ENCODE measurements at places on chromosomes 1 and 21.

GRCh38 chr1:113860891-113861290, 10.6 kb downstream of the PTPN22 start:
- no peak for DNase-seq

GRCh38 chr1:223289621-223290020, 74.4 kb downstream of the SUSD4 start:
- DNase-seq, result no peak

- peak; percentile 95 for DNase-seq
Measured at GRCh38 chr1:53319296-53320101, 8.4 kb downstream of the LRP8 start.

- DNase-seq, result peak; percentile 27
Measured at GRCh38 chr1:44677201-44677766, 2.8 kb downstream of the ARMH1 start.

- DNase-seq, result no peak
Measured at GRCh38 chr1:27220096-27220495, 14.3 kb upstream of the WDTC1 start.

DNA sequence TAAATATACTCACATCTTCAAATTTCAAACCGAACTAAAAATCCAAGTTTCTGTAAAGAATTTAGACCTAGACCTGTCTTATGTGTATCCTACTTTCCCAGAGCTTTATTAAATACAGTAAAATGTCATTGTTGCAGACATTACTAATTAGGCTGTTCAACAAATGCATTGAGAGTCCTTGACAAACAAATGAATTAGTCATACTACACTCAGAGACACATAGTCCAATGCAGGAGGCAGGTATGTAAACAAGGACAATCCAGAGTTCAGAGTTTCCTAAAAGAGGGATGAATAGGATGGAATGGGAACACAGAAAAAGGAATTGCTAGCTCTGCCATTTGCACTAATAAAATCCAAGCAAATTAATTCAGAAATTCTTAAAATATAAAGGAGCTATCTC, 1.6 kb upstream of the EGLN1 start:
- no peak for DNase-seq

DNA sequence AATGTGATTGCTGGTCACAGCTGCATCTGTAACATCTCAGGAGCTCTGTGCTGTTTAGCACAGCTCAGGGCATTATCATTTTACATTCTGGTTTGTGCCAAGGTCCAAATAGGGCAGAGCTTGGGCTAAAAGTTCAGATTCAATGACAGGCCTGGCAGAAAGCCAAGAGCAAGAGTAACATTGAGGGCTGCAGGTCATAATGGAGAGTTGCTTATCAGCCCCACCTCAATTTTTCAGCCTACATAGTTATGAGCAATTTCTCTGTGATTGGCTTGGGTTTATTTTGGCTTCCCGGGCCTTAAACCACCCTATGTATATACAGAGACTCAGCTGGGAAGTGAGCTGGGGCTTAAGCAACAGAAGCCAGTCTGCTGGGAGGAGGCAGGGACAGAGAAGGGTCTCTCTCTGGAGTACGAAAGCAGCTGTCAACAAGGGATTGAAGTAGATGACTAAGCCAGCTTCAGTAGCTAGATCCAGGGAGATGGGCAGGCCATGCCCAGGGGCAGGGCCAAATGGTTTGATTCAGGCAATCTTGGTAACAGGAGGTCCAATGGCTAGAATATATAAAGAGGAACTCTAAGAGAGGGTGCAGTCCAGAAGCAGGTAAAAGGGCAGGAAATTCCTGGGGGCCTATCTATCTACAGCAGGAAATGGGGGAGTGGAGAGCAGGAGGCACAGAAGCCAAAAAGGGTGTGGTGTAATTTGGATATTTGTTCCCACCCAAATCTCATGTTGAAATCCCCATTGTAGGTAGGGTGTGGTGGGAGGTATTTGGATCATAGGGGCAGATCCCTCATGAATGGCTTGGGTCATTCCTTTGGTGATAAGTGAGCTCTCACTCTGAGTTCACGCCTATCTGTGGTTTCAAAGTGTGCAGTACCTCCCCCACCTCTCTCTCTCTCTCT, 49.0 kb downstream of the BRINP2 start:
- no peak for DNase-seq

DNA sequence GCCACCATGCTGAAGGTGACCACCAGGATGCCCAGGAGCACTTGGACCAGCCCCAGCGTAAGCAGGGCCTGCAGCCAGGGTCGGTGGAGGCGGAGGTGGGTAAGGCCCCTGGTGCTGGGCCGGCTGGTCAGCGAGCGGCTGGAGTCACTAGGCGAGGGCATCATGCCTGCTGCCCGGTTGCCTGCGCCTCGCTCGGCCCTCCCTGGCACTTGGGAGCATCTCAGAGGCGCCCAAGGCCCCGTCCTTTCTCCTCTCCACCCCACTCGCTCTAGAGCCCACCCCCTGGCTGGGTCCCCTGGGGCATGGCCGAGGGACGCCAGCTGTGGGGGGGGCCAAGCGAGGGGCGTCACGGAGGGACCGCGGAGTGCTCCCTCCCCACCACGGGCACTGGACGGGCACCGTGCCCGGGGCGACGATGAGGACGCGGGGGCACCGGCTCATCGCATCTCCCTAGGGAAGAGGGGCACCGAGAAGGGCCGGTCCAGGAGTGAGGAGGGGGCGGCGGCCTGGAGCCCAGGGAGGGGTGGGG, 505 bp downstream of the ENTREP3 start:
- no peak for DNase-seq

DNA sequence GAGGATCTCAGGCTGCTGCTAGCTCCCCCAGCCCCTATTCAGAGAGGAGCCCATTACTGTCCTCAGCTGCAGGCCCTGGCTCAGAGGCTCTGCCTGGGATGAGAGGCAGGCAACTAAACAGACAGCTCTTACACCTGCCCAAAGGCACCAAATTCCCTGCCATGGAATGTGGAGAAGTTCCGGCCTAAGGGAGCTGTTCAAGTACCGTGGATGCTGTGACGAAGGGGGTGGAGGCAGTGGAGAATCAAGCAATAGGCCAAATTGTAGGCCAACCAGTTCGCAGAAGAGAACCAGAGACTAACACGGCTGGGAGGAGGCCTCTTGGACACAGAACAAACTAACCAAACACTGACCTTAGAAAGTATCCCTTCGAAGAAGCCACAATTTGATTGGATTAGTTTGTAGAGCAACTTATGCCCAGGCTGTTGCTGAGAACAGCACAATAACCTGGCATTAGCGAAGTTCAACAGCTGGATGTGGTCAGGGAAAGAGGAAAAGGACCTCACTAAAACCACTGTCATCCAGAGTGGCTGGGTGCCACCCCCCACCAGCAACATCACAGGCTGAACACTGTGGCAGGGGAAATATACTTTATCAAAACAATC, 3.6 kb downstream of the C1orf174 start:
- DNase-seq, result no peak

DNA sequence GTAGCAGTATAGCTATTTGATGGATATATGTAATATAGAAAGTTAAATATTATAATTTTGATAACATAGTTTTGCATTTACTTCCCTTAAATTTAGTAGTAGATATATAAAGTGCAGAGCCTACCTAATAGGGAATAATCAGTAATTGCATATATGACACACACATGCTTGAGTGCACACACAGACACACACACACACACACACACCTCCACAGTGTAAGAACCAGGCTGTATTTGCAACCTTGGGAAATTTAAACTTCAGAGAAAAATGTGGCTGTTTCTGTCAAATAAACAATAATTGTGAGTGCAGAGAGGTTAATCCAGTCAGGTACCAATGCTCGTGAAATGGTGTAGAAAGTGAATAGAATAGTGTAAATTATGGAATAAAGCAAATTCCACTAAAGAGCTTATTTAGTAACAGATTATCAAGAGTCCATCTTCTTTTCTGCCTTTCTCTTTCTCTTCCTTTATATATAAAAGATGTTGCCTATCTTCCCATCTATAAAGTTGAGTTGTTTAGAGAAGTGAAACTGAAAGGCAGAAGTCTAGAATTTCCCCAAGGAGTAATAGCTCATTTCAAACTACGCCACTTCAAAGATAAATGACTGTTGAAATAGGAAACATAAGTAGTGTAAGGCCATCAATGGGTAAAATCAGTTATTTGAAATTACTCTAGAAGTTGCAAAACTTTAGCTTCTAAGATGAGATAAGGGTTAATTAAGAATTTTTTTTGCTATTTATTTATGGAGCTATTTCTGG, 273.7 kb downstream of the SRGAP2C start:
- no peak for DNase-seq

GRCh38 chr1:48670234-48671020, 106.3 kb downstream of the BEND5 start:
- no peak for DNase-seq

- peak; percentile 98 for DNase-seq
Measured at GRCh38 chr1:46041974-46042373, 90.5 kb downstream of the PIK3R3 start.

GRCh38 chr1:205477759-205478247, 22.0 kb upstream of the BLACAT1 start:
- DNase-seq, result no peak

GRCh38 chr21:41066086-41066938, 101.6 kb upstream of the BACE2 start:
- no peak for DNase-seq

- no peak for DNase-seq
Measured at GRCh38 chr1:214154596-214155292, 126.2 kb upstream of the SMYD2 start.

- DNase-seq, result no peak
Measured at GRCh38 chr21:14543983-14544382, 2.1 kb downstream of the SAMSN1 start.

- DNase-seq, result no peak
Measured at GRCh38 chr1:29565490-29565889, 329.2 kb downstream of the PTPRU start.

GRCh38 chr1:22611530-22611947, 24.9 kb upstream of the C1QA start:
- DNase-seq, result no peak

DNA sequence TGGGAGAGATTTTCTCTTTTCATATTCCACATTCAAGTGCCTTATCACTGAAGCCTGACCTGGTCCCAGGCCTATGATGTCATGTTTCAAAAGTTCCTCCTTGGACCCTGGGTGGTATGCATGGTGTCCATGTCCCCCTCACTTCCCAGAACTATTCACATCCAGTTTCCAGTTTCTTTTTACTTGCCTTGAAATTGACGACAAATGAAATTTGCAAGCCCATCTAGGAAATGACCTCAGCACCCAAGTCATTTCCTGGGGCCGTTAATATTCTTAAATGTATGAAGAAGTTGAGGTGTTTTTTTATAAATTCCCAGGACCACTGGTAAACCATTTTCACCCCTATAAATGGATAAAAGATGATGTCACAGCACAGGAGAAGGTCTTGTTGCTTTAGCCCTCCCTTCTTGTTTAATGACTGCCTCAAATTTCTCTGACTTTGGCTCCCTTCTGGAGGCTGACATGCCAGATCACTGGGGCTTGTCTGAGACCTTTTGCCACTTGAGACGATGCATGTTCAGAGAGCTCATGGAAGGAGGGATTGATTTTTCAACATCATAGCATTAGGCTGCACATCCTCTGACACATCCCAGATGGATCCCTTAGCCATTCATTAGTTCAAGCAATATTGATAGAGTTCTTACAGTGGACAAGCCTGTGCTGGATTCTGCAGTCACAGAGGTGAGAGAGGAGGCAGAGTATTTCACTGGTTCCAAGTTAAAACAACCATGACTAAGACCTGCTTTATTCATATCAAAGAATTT, 221.3 kb downstream of the PLPP3 start:
- DNase-seq, result no peak

DNA sequence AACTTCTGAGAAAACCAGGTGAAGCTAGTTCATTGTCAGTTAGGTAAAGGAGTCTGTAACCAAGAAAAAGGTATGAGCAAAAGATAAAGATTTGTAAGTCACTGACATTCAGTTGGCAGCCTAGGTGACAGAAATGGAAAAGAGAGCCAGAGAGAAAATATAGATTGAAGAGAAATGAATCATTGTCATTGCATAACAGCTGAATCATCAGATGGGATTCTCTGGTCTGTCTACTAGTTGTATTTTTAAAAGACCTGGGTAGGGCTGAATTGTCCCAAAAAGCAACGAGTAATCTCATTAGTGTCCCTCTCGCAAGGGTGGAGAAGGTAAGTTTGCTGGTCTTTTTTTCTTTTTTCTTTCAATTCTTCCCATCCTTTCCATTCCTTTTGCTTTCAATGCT, 36.6 kb downstream of the PTGS2 start:
- no peak for DNase-seq

- no peak for DNase-seq
Measured at GRCh38 chr21:24316277-24316922, 1290.9 kb downstream of the MRPL39 start.

DNA sequence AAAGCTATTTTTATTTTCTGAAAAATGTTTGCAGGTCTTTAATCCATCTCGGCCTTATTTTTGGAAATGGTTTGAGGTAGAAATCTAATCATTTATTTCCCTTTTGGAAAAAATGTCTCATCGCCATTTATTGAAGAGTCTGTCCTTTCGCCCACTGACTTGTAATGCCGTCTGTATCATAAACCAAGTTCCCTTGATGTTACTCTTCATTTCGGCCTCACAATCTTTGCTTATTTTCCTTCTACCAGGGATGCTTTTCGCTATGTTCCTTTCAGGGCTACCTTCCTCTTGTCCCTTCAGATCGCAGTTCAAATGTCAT, 422 bp upstream of the RLF start:
- DNase-seq, result no peak

- no peak for DNase-seq
Measured at GRCh38 chr1:227926216-227926791, 21.4 kb downstream of the WNT9A start.

GRCh38 chr1:57285992-57286391, 137.9 kb downstream of the DAB1 start:
- DNase-seq, result no peak

- no peak for DNase-seq
Measured at GRCh38 chr21:18334066-18334465, 69.5 kb downstream of the TMPRSS15 start.

All from NCI-H1694 (cell line).